ENCODE measurements at places on chromosomes 16 and 17.

DNA sequence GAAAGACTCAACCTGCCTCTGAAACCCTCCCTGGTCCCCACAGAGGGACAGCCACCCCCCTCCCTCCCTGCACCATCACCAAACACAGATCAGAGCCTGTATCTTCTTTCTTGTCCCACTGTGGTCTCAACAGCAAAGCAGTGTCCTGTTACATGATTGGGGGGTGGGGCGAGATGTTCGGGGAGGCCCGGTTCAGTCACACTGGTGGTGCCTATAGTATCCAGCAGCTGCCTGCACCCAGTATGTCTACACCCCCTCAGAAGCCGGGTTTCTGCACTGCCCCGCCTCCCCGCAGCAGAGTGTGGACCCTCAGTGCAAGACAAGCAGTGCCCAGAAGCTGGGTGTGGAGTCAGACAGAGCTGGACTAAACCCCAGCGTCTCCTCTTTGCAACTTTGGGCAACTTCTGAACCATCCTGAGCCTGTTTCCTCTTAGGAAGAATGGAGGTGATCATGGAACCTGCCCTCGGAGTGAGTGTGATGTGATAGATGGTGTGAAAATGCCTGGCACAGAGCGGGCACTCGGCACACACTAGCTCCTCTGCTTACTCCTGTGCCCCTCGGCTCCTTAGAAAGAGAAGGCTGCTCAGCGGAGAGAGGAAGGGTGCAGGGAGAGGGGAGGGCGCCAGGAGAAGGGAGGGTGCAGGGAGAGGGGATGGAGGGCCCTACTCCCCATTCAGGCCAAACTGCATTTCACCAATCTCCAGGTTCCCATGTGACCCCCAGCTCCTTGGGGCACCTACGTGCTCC lies 84.0 kb upstream of the TNRC6C start:
- DNase-seq = no peak

DNA sequence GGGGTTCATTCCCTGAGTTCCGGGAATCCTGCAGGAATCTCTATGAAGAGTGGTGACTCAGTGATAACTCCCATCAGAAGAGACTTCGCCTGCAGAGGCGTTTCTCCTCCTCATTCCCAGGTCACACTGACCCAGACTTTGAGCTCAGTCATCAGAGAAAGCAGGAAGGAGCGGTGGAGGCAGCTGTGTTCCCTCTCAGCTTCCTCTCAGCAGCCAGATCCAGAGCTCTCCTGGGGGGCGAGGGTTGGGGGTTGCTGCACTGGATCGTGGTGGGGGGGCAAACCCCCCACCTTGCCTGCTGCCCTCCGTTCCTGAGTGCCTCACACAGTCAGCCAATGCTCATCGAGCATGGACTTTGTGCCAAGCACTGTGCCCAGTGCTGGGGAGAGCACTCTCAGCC lies 271.2 kb downstream of the CBLN1 start:
- DNase-seq = no peak

- DNase-seq = no peak
Measured at GRCh38 chr16:60636117-60636516, 1400.1 kb downstream of the CDH8 start.

GRCh38 chr17:11178581-11178980 lies 62.4 kb upstream of the SHISA6 start:
- no peak for DNase-seq

DNA sequence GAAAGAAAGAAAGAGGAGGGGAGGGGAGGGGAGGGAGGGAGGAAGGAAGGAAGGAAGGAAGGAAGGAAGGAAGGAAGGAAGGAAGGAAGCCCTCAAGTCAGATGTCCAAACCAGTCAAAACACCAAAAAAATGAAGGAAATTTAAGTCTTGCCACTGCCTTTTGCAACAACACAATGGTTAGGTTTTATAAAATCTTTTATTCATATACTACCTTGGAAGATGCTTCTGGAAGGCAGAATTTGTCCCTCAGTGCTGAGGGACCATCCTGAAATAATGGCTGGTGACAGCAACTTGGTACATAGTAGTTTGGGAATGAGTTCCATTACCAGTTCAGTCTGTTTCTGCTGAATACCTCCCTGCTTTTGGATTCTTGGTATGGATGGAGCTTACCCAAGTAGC lies 7.9 kb downstream of the APOH start:
- no peak for DNase-seq

DNA sequence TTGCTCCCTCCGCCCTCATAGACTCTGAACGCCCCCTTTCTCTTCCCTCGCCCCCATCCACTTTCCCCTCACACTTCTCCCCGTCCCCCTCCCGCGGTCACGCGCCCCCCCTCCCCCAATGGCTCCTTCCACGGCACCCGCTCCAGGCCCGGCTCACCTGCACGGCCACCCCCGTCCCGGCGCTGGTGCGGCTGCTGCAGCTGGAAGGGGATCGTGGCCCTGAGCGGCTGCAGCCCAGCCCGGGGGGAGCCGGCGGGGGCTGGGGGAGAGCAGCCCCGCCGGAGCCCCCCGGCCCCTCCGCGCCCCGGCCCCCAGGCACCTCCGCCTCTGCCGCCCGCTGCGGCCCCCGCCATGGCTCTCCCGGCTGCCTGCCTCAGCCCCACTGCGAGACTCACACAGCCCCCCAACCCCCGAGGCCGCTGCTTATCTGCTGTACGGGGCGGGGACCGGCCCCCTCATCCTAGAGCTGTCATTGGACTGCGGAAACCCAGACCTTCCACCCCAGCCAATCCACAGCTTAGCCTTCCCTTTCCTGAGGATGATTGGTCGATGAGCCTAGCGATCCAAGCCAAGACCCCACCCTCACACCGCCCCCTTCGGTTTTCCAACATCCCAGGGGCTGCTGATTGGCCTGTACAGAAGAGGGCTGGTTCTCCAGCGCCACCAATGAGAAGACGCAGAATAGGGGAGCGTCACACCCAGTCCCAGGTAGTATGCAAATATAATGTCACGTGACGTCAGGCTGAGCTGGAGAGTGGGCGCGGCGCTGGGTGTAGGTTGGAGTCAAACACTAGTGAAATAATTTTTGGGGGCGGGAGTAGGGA lies at the start of gene FAM117A:
Gene FAM117A (minus strand): TSS at position 397 of the 824 bp plus-strand sequence. CDS start 44 bp downstream, at position 353.
- peak; percentile 98 for DNase-seq

- DNase-seq = no peak
Measured at GRCh38 chr17:57620576-57620975, 124.5 kb downstream of the CCDC182 start.

DNA sequence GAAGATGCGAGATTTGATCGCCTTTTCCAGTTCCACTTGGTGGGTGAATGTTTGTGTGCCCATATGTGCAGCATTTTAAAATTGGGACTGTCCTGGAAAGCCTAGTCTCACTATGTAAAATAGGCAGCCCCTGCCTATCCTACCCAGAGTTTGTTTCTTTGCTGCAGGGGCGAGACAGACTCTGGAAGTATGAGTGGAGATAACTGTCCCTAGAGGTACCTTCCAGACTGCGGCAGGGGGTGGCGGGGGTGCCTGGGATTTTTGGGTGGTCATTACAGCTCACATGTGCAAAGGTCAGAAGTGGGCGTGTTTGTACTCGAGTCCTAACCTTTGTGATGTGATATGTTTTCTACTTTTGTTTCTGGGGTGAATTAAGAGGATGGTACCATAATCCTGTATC lies 36.6 kb downstream of the MPRIP start:
- DNase-seq = no peak

DNA sequence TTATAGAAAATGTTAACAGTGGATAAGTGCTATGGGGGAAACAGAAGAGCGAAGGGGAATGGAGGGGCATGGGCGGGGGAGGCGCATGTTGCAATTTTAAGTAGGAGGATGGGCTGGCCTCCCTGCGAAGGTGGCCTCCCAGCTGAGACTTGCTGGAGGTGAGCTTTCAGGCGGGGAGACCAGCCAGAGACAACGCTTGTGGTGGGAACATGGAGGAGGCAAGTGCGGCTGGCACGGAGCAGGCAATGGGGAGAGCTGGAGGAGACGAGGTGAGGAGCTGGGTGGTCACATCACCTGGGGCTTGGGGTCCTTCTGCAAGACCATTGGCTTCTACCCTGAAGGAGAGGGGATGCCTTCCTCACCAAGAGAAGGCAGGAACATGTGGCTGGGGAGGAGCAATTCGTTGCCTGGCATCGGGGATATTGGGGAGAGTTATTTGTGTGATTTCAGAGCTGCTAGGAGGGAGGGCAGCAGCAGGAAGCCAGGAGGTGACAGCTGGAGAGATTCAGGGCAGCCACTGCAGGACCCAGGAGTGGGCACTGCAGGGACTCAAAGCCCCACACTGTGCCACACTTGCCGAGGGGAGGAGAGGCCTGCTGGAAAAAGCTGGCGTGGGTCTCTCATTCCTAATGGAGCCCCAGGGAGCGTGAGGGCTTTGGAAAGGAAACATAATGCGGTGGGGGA lies 34.4 kb downstream of the PMFBP1 start:
- DNase-seq = no peak

GRCh38 chr16:66551348-66551759 lies 1.0 kb upstream of the CKLF start:
- DNase-seq = no peak

DNA sequence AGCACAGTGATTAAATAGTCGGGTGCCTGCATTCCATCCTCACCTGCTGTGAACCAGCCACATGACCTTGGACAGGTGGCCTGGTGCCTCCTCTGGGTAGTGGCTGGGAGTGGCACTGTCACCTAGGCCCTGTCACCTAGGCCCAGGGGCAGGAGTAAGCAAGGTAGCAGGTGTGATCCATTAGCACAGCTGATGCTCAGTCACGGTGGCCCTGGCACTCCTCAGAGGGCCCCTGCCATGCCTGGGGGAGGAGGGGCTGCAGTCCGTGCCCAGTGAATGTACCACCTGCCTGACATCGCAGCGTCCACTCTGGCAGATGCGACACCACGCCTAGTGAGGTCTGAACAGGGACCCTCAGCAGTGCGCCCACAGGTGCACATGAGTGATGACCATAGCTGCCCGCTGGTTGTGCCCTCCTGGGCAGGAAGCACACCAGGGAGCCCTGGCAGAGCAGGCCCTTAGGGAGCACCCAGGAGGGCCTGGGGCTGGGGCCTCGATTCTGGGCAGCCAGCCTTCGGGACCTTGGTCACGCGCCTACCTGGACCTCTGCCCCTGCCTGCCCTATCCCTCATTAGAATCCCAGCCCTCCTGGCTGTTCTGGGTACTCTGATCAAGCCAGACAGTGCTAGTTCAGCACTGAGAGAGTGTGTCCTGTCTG lies 33.1 kb upstream of the CRISPLD2 start:
- DNase-seq = no peak
